ENCODE measurements at places on chromosomes 6 and 20.

DNA sequence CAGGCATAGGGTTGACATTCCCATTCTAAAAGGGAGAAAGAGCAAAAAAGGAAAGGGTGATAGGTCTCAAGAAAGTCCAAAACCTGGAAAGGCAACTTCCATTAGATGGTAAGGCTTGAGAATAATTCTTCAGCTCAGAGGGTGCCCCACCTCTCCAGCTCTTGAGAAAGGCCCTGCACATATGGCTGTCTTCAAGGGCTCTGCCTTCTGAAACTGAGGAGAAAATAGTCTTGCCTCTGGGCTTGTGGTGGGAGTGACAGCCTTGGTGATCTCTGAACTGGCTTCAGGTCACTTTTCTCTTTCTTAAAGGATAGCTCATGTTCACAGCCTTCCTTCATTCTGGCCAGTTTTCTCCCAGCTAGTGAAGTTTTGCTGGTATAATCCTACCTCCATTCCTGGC, 35.6 kb upstream of the NR2E1 start:
- DNase-seq: no peak

DNA sequence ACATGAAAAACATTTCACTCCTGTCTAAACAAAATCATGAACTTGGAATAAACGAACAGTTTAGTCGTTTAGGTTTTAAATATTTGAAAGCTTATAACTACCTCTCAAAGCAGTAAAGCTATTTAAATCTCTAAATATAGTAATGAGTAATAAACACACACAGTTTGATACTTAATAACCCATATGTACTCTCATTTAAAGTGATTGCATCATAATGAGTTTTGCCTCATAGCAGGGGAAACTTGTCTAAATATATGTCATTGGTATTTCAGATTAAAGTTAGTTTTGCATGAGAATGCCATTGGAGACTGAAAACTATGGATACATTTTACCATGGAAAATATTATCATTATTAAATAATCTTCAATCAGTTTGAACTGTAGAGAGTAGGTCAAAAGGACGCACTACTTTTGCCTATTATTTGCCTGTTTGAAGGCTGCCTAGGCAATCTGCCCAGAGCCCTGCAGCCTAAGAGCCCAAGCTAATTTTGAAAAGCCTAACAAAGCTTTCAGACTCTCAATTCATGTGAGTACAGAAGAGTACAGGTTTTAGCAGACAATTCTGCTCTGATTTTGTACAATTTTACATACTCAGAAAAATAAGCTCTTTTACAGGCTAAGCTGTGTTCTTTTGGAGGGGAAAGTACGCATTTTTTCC, 632.8 kb downstream of the HACE1 start:
- no peak for DNase-seq

- peak; percentile 70 for DNase-seq
These were observed 51.0 kb downstream of the JAG1 start for GRCh38 chr20:10622657-10623418.

- no peak for DNase-seq
These were observed 6.9 kb downstream of the TAB2 start for GRCh38 chr6:149324428-149324827.

DNA sequence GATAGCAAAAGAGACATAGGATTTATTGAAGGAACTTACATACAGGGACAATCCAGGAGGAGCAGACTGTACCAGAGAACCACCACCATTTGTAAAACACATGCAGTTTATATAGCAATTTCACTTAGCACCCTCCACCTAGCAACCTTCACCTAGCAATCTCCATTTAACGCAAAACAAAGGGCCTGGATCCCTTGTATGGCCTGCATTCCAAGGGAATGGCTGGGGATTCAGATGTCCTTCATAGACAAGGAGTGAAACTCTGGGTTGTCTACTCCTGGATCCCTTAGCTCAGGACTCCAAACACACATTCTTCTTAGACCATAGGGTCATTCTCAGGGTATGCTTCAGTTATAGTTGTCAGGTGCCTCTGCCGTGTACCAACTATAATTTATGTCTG, 1324.9 kb downstream of the HACE1 start:
- DNase-seq: no peak

Measured in EL (cell line).